ENCODE measurements at places on chromosomes 5 and 9.

- DNase-seq, result no peak
These were observed 195.7 kb downstream of the DCP2 start for GRCh38 chr5:113172231-113172826.

DNA sequence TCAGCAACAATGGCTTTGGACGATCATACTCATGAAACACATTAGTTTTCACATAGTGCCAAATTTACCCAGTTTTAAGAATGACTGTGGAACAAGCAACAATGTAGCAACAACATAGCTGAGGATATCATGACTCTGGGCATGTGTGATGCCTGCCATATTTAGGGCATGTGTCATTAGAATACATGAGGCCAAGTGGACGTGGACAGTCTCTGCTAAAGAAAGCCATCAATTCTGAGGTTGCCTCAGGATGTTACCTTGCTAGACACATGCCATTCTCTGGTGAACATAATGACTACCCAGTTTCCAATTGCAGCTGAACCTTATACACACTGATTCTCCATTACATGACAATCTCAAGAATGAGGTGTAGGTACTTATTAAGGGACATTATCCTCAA is 103.3 kb upstream of the ADAMTS19 start:
- no peak for DNase-seq

- DNase-seq, result no peak
These were observed 69.5 kb downstream of the RXRA start for GRCh38 chr9:134395737-134396257.

- no peak for DNase-seq
These were observed 624.2 kb downstream of the CHSY3 start for GRCh38 chr5:130528474-130528873.

- DNase-seq, result no peak
These were observed 40.0 kb downstream of the LARP1 start for GRCh38 chr5:154795235-154795596.

GRCh38 chr5:33582417-33582816 is 141.7 kb downstream of the TARS1 start:
- DNase-seq, result no peak

DNA sequence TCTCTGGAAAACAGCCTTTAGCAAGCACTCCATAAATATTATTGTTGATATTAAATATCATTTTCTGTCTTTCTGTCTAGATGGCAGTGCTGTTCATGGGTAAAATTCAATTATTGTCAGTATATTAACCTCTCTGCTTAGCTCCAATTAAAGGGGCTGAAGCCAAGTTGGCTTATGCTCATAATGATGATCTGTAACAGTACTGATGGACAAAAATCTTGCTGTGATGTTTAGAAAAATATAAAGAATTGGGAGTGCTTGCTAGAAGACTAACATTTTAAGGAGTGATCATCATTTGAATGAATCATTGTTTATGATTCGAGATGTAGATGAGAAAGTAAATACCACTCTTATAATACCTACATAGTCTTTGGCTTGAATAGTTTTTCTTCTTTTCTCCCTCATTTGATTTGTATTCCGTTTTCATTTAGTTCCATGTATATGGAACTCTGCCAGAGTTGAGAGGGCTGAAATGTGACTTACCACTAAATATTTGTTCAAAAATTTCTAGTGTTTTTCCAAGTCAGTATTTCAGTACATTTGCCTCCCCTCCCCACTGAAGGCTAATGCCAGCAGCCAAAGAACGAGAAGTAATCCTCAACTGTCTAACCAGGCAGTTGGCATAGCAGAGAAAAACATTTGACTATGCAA is 538.3 kb downstream of the CSNK1G3 start:
- DNase-seq, result no peak

- no peak for DNase-seq
These were observed 286.7 kb downstream of the TLE4 start for GRCh38 chr9:79858508-79858907.

DNA sequence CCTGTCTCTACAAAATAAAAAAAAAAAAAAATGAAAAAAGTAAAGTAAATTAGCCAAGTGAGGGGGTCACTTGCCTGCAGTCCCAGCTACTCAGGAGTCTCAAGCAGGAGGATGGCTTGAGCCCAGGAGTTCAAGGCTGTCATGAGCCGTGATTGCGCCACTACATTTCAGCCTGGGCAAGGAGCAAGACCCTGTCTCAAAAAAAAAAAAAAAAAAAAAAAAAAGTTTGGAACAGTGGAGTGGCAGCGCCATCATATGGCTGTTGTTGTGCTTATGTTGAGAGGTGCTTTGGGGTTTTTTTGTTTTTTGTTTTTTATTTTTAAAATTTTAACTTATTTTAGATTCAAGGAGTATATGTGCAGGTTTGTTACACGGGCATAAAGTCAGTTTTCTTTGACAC is 3.6 kb downstream of the BRIX1 start:
- no peak for DNase-seq

GRCh38 chr5:155591273-155591672 is 577.7 kb downstream of the KIF4B start:
- no peak for DNase-seq

DNA sequence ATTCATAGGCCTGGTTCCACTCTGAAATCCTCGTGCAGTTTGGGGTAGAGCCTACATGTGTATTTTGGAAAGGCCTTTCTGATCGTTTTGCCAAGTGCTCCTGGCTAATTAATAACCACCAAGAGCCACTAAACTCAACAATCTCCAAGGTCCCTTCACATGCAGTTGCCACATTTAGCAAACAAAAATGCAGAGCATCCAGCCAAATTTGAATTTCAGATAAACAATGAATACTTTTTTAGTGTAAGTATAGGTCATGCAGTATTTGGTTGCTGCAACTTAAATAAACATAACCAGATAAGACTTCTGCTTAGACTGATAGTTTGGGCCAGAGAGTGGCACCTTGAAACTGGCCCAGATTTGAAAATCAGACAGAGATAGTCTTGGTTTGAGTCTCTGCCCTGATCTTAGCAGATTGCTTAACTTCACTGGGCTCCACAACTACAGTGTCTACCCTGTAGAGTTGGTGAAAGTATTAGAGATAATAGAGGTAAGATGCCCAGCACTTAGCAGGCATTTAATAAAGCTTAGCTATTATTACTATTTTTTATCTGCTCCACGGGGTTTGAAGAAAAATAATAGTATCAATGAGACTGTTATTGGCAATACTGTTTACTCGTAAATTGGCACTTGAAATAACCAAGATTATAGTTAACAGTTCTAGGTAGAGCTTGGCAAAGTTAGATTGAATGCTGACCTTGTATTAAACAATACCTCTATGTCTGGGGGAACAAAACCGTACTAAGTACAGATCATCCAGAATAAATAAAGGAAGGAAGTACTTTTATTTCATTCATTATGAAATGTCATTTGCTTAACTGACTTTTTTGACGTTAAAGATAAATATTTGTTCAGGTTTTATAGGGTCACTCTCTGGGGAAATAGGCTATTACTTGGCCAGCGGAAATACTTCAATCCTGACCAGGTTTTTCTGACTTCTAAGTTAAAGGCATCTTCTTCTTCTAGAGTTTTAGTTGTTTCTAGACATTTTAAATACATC is 274.8 kb downstream of the DOCK8 start:
- DNase-seq, result no peak

DNA sequence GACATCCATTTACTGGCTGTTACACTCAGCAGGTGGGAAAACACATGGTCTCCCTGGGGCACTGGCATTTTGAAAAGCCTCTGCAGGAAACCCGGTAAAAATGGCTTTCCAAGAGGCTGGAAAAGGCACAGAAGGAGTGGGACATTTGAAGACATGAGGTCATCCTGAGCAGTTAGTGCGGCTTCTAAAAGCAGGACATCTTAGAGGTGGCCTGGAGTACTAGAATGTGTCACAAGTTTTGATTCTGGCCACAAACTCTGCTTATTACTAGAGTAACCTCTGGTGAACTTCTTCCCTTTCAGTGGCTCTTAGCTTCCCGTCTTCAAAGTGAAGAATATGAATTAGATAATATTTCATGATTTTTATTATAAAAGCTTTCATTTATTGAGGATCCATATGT is 423.0 kb upstream of the BRINP1 start:
- no peak for DNase-seq

DNA sequence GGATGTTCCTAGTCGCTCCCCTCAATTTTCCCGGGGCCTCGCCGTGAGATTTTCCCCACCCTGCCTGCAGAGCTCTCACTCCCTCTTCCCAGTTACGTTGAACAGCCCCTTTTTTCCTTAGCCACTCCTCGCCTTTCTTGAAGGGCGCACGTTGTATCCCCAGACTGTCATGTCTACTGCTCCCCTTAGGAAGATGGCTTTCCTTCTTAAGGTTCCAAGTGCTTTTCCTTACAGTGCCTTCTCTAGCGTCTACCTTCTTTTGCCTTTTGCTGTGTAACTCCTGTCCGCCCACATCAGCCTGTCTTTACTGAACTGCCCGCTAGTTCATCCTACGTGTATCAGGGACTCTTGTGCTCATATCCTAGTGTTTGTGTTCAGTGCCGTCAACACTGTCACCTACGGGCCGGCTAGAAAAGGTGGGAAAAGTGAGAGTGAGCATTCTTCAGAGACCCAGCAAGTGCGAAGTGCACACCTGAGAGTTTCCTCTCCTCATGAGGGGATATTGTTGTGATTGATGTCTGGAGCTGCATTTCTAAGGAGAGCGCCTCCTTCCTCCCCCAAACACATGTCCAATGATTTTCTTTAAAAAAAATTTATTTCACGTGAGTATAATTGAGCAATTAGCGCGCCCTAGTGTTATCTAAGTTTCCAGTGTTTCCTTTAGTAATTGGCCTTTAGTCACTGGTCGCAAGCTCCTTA is 764 bp downstream of the CAMLG start:
- DNase-seq, result no peak

DNA sequence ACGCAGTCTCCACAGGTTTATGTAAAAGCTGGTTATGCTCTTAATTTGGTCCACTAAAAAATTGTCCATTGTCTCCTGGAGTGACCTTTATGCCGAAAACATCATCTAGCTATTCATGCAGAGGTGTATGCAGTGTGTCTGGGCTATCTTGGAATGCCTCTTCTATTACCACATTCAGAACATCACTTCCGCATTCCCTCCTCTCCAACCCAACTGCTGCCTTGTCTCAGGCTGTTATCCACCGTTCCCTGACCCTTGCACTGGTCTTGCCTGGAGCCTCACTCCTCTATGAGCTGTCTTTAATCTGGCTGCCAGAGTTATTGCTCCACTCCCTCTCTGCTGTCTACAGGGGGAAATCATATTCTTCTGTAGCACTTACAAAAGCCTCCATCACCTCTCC is 214.1 kb upstream of the ANKRD55 start:
- DNase-seq, result no peak

- DNase-seq, result no peak
These were observed 150.9 kb downstream of the ISOC1 start for GRCh38 chr5:129245489-129245888.

- DNase-seq, result no peak
These were observed 925 bp downstream of the ABHD17B start for GRCh38 chr9:71909887-71910649.

DNA sequence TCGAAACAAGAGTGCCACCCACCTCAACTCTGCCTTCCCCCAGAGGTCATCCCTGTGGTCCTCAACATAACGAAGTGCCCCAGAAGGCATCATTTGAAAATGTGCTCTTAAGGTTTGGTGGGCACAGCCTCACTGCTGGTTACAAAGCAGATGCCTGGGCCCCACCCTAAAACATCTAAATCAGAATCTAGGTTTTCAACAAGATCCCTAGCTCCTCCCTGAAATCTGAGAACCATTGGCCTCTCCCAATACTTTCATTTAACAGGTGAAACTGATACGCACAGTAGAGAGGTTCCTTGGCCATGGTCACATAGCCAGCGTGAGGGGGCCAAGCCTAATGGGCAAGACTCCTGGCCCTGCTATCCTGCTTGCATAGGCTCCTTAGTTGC is 376.2 kb upstream of the CLINT1 start:
- no peak for DNase-seq

DNA sequence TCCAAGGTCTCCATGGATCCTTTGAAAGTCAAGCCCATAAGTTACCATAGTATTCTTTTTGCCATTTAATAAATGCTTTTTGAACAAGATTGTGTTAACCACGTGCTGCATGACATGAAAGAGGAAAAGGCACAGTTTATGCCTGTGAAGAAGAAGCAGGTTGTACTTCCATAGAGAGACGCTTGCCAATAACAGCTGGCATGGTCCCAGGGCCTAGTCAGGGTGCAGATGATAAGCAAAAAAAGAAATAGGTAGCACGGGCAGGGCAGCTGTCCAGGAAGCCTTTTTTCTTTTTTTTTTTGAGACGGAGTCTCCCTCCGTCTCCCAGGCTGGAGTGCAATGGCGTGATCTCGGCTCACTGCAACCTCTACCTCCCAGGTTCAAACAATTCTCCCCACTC is 71.8 kb upstream of the CLINT1 start:
- DNase-seq, result no peak

GRCh38 chr5:58215364-58215763 is 244.5 kb downstream of the PLK2 start:
- DNase-seq, result no peak

DNA sequence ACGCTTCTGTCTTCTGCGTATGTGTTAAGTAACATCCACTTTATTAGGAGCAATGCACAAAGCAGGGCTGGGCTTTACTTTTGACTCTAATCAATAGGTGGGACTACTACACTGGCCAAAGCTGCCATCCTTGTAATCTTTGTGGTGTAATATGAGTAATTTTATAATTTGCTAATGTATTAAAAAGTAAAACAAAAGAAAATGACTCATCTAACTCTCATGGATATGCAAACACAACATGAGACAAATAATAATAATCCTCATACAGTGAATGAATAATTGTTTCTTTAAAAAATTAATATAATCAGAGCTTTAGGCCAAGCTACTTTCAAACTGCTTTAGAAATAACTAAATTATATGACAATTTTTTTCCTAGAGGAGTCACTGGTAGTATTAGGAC is 90.7 kb downstream of the NR3C1 start:
- DNase-seq, result no peak

GRCh38 chr5:5430136-5430535 is 7.7 kb downstream of the ICE1 start:
- no peak for DNase-seq

DNA sequence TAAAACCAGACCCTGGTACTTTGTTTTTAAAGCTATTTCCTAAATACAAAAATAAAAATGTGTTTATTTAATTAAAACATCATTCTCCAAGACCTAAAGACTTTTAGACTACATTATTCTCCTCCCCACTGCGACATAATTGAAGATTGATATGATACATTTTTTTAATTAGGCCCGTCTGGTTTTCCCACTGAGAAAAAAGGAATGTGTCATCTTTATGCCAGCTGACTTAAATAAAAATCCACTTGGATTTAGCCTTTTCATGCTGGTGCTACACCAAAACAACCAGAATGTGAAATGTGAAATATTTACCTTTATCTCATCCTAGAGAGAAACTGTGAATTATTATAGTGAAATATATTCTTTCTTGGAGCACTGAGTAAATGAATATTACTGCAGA is 155.5 kb upstream of the PPP1R2B start:
- no peak for DNase-seq

DNA sequence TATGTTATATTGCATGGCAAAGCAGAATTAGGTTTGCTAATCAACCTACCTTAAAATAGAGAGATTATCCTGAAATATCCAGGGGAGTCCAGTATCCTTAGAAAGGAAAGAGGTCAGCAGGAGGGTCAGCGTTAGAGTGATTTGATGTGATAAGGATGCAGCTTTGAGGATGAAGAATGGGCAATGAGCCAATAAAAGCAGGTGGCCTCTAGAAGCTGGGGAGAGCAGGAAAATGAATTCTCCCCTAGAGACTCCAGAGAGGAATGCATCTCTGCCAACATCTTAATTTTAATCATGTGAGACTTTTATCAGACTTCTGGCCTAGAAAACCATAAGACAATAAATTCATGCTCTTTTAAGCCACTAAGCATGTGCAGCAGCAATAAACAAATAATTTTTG is 65.7 kb upstream of the SYK start:
- DNase-seq, result no peak

GRCh38 chr9:108634204-108634603 is 221.6 kb downstream of the ACTL7B start:
- DNase-seq, result no peak

All from stimulated activated CD8-positive, alpha-beta memory T cell treated with anti-CD3 and anti-CD28 coated beads, Interleukin-4, amount 100 ng/mL, for 1 hour (primary cell).